Activated CD4-positive, alpha-beta T cell treated with anti-CD3 and anti-CD28 coated beads for 36 hours (primary cell): ENCODE measurements at places on chromosomes 3 and 15. TPM values are rescaled to one million over a fixed set of nuclear protein-coding genes. Genes with fewer than 3 reads are reported as not detected.

DNA sequence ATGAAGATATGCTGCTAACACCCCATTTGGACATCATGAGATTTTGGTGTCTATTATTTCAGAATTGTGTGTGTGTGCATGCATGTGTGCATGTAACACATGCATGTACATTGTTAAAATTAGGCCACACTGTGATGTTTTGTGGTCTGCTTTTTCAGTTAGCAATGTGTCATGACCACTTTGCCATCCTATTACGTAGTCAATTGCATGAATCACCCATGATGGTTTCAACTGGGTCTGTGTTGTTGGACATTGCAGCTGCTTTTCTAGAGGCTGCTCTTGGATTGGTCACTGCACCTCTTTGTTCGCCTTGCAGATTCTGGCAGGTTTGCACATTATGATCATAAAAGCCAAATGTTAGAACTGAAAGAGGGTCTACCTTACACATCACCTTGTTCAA lies 101.0 kb upstream of the THBS1 start:
- no peak for DNase-seq
- H3K27me3 ChIP-seq = peaks cover 8% of the 10 kb centered on the region
- no peaks in the 10 kb centered on the region for H3K4me1 ChIP-seq

DNA sequence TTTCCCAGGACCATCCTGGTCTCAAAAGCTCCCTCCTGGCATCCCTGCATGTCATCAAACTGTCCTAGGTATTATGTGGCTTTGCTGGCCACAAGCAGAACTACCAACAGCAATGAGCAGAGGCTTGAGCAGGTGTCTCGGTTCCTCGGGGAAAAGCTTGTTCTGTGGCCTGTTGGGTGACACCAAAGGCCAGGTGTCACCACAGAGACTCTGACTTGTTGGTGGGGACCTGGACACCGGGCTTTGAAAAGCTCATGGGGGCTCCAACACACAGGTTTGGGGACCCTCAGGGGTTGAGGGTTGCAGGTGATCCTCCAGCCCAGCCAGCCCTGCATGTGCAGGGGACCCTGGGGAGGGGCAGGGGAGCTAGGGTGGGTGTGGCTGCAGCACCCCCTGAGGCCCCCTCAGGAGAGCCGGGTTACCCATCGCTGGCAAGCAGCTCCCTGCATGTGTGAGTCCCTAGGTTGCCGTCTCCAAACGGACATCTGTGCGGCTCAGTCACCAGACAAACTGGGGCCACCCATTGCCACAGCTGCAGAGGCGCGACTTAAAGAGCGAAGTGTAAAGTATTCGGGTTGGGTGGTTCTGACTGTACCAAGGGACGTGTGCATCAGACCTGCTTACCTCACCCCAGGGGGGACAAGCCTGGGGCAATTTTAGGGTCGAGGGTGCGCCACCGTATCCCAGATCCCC lies 140.1 kb downstream of the CHSY1 start:
- no peak for DNase-seq
- H3K4me3 ChIP-seq = no peak overlapping the region
- no peaks in the 10 kb centered on the region for H3K27me3 ChIP-seq
- H3K27ac ChIP-seq = no peak overlapping the region
- H3K36me3 ChIP-seq = no peaks in the 10 kb centered on the region
- H3K4me1 ChIP-seq = peaks cover 8% of the 10 kb centered on the region

NUSAP1 gene
- total RNA-seq = 206 TPM

GOLGA6L10 gene
- 1.6 TPM for total RNA-seq

GRCh38 chr15:80972276-80972675 lies 17.3 kb downstream of the MESD start:
- H3K4me1 ChIP-seq = peaks cover 17% of the 10 kb centered on the region
- no peaks in the 10 kb centered on the region for H3K27me3 ChIP-seq
- H3K27ac ChIP-seq = no peak overlapping the region
- peaks cover 12% of the 10 kb centered on the region for H3K36me3 ChIP-seq
- no peak for DNase-seq

DNA sequence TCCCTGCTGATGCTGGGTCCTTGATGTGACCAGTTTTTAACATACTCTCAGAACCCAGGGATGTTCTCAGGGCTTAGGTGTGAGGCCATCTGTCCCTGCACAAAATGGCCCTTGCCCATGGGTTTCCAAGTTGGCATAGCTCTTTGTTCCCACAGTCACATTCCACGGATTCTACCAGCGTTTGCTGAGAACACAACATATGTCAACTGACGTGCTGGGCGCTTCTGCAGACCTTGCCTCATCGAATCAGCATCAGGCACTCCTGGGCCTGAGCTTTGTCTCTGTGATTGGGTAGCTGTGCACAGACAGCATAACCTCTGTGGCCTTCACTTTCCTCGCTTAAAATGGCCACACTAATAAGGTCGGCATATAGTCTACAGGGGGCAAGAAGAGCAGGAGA lies 69.0 kb downstream of the MGLL start:
- no peak overlapping the region for H3K27ac ChIP-seq
- no peaks in the 10 kb centered on the region for H3K36me3 ChIP-seq
- no peak overlapping the region for H3K4me3 ChIP-seq

AGBL1 gene
- 0.05 TPM for total RNA-seq

GRCh38 chr15:101652098-101652785 lies at the start of gene TM2D3:
TSS of gene TM2D3 (minus strand) at chr15:101652381. CDS start at chr15:101652361, 20 bp downstream.
- H3K27ac ChIP-seq = peak within 1 kb of the TSS; percentile 97
- peak; percentile 96 for DNase-seq
- H3K4me1 ChIP-seq = peaks cover 43% of the 10 kb centered on the region
- H3K4me3 ChIP-seq = peak within 1 kb of the TSS; percentile 91

- H3K36me3 ChIP-seq = peaks cover 2% of the 10 kb centered on the region
- DNase-seq = no peak
- no peak overlapping the region for H3K4me3 ChIP-seq
- H3K27ac ChIP-seq = peak overlapping the region; percentile 49
- no peaks in the 10 kb centered on the region for H3K27me3 ChIP-seq
- peaks cover 15% of the 10 kb centered on the region for H3K4me1 ChIP-seq
These were observed 198.9 kb upstream of the CBLB start for GRCh38 chr3:106067711-106068110.

SLC24A5 gene
- not detected for total RNA-seq

- H3K4me3 ChIP-seq = no peak overlapping the region
- no peaks in the 10 kb centered on the region for H3K4me1 ChIP-seq
- no peak for DNase-seq
- H3K27me3 ChIP-seq = peaks cover 15% of the 10 kb centered on the region
These were observed 51.6 kb upstream of the LCTL start for GRCh38 chr15:66617137-66618090.

- H3K27ac ChIP-seq = no peak overlapping the region
- no peak overlapping the region for H3K4me3 ChIP-seq
- peaks cover 5% of the 10 kb centered on the region for H3K4me1 ChIP-seq
These were observed 13.3 kb upstream of the PLSCR1 start for GRCh38 chr3:146557745-146558144.

GRCh38 chr3:104206925-104207324 lies 1159.8 kb upstream of the ALCAM start:
- no peaks in the 10 kb centered on the region for H3K27me3 ChIP-seq
- H3K27ac ChIP-seq = no peak overlapping the region
- DNase-seq = no peak
- no peaks in the 10 kb centered on the region for H3K36me3 ChIP-seq
- no peak overlapping the region for H3K4me3 ChIP-seq

- H3K4me1 ChIP-seq = peaks cover 7% of the 10 kb centered on the region
- DNase-seq = no peak
- no peak overlapping the region for H3K27ac ChIP-seq
These were observed 89.9 kb upstream of the TBL1XR1 start for GRCh38 chr3:177287231-177287630.

- no peak overlapping the region for H3K27ac ChIP-seq
- H3K4me3 ChIP-seq = no peak overlapping the region
- H3K27me3 ChIP-seq = no peaks in the 10 kb centered on the region
- H3K36me3 ChIP-seq = no peaks in the 10 kb centered on the region
These were observed 157.8 kb downstream of the NSMCE3 start for GRCh38 chr15:29111705-29112281.

- peak overlapping the region; percentile 88 for H3K4me3 ChIP-seq
- no peaks in the 10 kb centered on the region for H3K27me3 ChIP-seq
- DNase-seq = no peak
- H3K36me3 ChIP-seq = peaks cover 25% of the 10 kb centered on the region
These were observed 676 bp downstream of the CNOT10 start for GRCh38 chr3:32685543-32686185.

DNA sequence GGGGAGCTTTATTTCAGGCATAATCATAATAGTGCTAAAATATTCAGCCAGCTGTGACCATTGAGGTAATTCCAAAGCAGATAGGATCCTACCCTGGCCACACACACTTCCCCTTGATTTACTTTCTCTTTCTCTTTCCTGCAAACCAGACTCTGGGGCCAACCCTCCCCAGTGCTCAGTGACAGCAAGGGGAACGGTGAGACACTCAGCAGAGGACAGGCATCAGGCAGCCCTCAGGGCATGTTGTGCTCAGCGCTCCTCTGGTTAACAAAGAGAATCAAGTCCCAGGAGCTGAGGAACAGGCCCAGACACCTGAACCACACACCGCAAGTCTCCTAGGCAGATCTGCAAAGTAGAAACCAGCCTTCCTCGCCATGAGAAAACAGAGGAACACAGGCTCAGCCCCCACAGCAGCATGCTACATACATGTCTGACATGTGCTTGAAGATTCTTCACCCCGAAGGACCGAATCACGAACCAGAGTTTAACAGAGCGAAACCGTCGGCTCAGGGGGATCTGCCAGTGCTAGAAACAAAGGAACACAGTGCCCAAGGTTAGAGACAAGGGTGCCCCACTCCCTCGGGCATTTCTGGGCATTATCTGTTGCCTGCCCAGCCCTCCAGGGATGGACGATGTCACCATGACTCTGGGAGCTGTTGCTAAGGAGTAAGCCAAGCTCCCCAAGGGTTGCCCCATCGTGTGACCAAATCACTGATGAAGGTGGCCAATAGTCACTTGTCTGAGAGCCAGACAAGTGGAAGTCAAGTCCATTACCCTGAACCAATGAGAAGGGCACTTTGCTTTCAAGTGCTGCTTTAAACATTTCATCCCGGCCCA lies 17.5 kb downstream of the HDC start:
- peaks cover 33% of the 10 kb centered on the region for H3K4me1 ChIP-seq
- H3K27me3 ChIP-seq = no peaks in the 10 kb centered on the region
- peak; percentile 83 for DNase-seq
- H3K4me3 ChIP-seq = peak overlapping the region; percentile 67
- peaks cover 2% of the 10 kb centered on the region for H3K36me3 ChIP-seq
- peak overlapping the region; percentile 96 for H3K27ac ChIP-seq

GRCh38 chr3:116097226-116097625 lies 348.1 kb downstream of the LSAMP start:
- H3K4me1 ChIP-seq = no peaks in the 10 kb centered on the region
- DNase-seq = no peak

HESX1 gene
- 0.79 TPM for total RNA-seq

SYNM gene
- 0.14 TPM for total RNA-seq

GRCh38 chr15:31285772-31286261 lies 40.8 kb upstream of the KLF13 start:
- no peaks in the 10 kb centered on the region for H3K36me3 ChIP-seq
- H3K4me3 ChIP-seq = no peak overlapping the region
- H3K4me1 ChIP-seq = peaks cover 5% of the 10 kb centered on the region
- no peak overlapping the region for H3K27ac ChIP-seq

CLN6 gene
- 48.2 TPM for total RNA-seq

SLC27A2 gene
- total RNA-seq = 20.7 TPM

DNA sequence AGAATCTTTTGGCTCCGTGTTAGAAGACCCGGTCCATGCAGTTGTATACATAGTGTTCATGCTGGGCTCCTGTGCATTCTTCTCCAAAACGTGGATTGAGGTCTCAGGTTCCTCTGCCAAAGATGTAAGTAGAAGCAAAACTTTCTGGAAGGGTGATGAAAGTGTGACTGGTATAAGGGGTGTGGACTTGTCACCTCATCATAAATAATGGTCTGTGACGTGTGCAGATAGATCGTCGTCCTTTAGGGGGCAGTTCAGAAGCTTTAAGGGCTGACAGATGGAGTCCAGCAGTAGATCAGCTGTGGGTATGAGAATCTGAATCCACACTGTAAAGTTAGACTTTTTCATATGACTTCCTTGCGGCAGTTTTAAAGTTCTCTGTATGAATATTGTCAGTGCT lies 15.3 kb downstream of the SEC61A1 start:
- DNase-seq = no peak
- no peak overlapping the region for H3K4me3 ChIP-seq
- peaks cover 57% of the 10 kb centered on the region for H3K36me3 ChIP-seq
- no peaks in the 10 kb centered on the region for H3K4me1 ChIP-seq
- no peaks in the 10 kb centered on the region for H3K27me3 ChIP-seq

DNA sequence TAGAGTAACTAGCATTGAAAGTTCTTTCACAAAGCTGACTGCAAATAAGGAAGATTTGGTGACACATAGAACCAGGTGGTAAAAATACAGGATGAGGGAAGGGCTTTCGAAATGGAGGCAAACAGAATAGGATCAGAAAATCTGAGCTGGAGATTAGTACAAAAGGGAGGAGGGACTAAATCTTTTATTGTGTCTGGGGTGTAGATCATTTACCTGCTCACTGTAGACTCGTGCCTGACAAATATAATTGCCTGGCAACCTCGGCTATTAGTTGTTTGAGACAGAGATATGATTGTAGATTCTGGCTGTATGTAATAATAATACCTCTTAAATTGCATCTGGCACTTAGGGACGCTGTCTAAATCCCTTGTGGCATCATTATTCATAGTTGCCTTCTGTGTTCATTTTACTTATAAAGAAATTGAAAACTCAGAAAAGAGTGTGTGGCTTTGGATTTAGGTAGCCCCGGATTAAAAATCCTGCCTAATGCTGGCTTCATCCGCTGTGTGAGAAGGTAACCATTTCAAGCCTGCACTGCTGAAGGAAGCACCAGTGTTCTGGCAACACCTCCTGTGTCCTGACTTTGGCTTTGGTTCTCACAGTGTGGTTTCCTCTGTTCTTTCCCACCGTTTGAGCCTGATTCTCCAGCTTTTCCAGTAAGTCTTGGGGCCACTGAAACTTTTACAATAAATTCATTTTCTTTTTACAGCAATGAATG lies 25.0 kb upstream of the GPR160 start:
- no peak overlapping the region for H3K27ac ChIP-seq
- no peaks in the 10 kb centered on the region for H3K27me3 ChIP-seq
- no peaks in the 10 kb centered on the region for H3K36me3 ChIP-seq
- DNase-seq = no peak

DNA sequence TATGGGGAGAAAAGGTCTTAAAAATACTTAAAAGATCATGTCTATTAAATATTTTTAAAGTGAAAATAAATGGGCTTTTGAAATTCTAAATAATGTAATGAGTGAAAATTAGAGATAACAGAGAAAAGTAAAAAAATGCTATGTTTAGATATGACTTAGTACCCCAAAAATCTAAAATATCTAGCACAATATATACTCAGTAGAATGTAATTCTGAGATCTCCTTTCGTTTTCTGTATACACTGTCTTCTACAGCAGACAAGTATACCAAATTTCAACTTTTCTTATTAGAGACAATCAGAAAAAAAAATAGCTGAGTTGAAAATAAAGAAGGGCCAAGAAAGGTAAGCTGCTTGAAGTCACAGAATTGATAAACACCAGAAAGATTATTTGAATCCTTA lies 140.8 kb downstream of the ADAM10 start:
- peaks cover 19% of the 10 kb centered on the region for H3K4me1 ChIP-seq
- H3K36me3 ChIP-seq = peaks cover 53% of the 10 kb centered on the region
- H3K27me3 ChIP-seq = no peaks in the 10 kb centered on the region
- H3K27ac ChIP-seq = no peak overlapping the region
- no peak overlapping the region for H3K4me3 ChIP-seq

- H3K4me1 ChIP-seq = peaks cover 43% of the 10 kb centered on the region
- peak overlapping the region; percentile 89 for H3K27ac ChIP-seq
- H3K4me3 ChIP-seq = peak overlapping the region; percentile 80
- DNase-seq = no peak
These were observed 47.7 kb downstream of the ZBTB20 start for GRCh38 chr3:115099134-115099985.
